ENCODE measurements at places on chromosomes 12 and 14.

- no peak for DNase-seq
Measured at GRCh38 chr12:27293463-27293862, 39.2 kb upstream of the BMAL2 start.

- DNase-seq, result no peak
Measured at GRCh38 chr14:99821519-99822508, 28.6 kb downstream of the EML1 start.

- DNase-seq, result no peak
Measured at GRCh38 chr12:75561921-75562320, 50.5 kb upstream of the KRR1 start.

DNA sequence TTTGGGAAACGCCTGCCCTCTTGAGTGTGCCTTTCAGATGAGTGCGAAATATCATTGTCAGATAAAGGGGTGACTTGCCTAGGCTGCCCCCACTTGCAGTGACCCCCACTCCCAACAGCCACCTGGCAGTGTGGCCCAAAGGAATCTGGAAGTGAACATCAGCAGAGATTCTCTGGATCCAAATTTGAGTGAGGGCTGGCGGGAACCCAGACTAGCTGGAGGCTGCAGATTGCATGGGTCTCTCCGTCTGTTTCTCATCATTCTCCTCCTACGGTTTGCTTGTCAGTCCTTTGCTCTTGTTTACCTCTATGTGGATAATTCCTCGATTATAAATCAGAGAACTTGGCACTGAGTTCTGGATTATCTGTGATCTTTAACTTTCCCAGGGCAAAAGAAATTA lies 280.8 kb downstream of the ZFP36L1 start:
- no peak for DNase-seq

DNA sequence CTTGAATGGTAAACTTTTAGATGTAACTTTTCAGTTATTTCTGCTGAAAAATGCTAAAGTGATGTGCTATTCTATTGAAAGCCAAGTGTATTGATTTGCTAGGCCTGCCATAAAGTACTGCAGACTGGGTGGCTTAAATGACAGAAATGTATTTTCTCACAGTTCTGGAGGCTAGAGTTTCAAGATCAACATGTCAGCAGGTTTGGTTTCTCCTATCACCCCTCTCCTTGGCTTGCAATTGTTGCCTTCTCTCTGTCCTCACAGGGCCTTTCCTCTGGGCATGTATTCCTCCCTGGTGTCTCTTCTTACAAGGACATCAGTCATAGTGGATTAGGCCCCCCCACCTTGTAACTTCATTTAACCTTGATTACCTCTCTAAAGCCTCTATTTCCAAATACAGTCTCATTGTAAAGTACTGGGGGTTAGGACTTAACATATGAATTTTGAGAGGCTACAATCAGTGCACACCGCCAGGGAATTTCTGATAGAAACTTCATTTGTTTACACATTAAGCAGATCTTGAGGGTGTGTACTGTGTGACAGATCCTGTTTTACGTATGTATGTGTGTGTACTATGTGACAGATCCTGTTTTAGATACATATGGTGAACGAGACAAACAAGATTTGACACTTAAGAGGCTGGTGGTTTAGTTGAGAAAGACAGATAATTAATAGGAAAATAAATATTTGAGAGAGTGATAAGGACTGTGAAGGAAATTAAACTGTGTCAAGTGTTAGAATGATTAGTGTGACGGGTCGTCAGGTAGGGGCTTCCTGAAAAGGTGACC lies 49.5 kb downstream of the ADIPOR2 start:
- no peak for DNase-seq

DNA sequence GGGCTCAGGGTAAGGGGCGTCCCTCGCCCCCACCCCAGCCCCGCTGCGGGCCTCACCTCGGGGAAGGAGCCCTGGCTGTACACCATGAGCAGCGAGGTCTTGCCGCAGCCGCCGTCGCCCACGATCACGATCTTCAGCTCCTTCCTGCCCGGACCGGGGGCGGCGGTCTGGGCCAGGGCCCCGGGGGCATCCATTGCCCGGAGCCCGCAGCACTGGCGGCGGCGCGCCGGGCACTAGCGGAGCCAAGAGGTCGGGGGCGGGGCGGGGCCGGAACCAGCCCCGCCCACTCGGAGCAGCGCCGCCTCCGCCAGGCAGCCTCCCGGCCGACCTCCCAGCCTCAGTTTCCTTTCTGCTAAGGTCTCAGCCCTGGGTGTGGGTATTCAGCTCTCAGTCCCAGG lies at the start of gene RHOF:
Gene RHOF, minus strand, starts transcription at position 249 of the 398 bp plus-strand sequence. Its CDS starts 55 bp downstream, at position 194.
- no peak for DNase-seq
